ENCODE measurements at places on chromosomes 6 and 20.
A peak's percentile ranks its signal among the peaks of the same experiment; 100 is the strongest.

DNA sequence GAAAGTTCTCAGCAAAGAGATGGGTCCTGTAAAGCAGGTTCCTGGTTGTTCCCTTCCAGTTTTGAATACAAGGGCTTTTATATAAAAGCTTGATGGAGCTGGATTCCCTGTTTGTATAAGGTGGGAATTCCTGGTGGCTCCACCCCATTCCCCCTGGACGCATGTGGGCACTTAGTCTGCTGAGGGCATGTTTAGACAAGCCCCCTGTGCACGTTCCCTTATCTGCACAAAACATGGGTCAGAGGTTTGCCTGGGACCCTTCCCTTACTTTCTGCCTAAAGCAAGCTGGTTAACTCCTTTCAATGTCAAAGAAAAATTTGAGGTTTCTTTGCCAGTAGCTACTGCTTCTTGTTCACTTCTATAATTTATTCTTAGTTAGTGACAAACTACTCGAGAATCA, 181.1 kb downstream of the BCKDHB start:
- no peak for DNase-seq

GRCh38 chr6:105892577-105893262, 193.4 kb upstream of the PRDM1 start:
- DNase-seq = no peak

- DNase-seq = no peak
Measured at GRCh38 chr6:90611543-90612312, 24.9 kb upstream of the MAP3K7 start.

- DNase-seq = peak; percentile 33
Measured at GRCh38 chr6:39493174-39493573, 170.7 kb upstream of the KCNK16 start.

GRCh38 chr20:64065974-64066343, 3.0 kb downstream of the TCEA2 start:
- DNase-seq = no peak

DNA sequence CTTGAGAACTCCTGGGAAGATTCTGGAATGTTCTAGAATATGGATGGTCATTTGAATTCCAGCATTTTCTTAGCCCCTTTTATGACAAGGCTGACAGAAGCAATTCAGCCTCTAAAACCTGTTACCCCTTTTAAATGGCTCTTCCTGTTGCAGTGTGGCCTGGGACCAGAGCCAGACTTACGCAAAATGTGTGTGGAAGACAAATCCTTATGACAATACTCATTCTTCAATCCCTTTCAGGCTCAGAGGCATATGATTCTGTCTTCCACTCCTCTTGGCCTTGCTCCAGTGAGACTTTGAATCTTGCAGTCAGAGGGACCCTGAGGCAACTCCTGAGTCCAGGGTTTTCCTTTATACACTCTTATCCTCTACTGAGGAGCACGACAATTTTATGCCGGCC, 287.0 kb downstream of the CLIC5 start:
- no peak for DNase-seq

GRCh38 chr6:125866433-125866832, 75.7 kb downstream of the NCOA7 start:
- DNase-seq = no peak

DNA sequence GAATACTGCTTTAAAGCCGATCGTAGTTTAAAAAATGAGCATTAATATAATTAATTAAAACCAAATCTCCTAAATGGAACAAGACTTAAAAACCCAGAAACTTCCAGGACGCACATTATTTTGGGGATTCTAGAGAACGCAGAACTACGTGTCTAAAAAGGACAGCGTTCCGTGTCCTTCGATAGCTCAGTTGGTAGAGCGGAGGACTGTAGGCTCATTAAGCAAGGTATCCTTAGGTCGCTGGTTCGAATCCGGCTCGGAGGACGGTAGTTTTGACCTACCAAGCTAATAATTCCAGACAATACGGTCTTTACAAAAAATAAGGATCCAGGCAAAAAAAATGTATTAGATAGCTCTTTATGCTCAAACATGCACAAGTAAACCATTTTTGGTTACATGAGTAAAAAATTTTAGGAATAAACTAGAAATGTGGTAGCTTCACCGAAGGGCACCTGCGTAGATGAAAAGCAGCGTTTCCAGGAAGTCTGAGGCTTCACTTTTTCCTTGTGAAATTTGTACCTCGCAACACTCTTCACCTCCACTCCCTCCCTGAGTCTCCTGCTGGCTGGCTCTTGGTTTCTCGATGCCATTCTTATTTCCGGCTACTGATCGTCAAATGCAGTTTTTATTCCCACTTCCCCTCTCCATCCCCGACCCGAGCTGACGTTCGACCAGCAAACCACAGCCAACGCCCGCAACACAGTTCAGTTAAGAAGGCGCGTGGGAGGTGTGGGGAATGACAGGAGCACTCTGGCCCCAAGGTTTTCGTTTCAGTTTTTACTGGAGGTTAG, 19.6 kb upstream of the ABT1 start:
- no peak for DNase-seq

- peak; percentile 100 for DNase-seq
Measured at GRCh38 chr20:309841-310644, 12.7 kb downstream of the ZCCHC3 start.

DNA sequence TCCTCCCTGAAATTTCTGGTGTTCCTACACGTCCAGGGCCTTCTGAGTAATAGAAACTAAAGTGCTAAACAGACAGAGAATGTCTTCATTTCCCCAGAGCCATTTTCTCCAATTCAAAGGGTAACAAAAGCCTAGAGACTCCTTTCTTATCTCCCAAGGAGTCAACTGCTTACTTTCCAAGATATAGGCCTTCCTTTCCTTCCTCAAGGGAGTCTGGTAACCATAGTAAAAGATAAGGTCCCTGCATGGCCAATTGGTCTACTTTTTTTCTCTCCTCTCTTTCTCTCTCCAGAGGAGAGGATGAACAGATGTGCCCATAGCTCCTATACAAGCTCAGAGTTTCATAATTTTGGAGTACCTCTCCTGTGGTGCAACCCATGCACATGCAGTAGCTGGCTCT, 185.7 kb downstream of the ASCC3 start:
- DNase-seq = no peak

GRCh38 chr6:52990342-52990741, 4.7 kb downstream of the GSTA4 start:
- DNase-seq = no peak

GRCh38 chr20:11902285-11902697, 15.4 kb upstream of the BTBD3 start:
- DNase-seq = peak; percentile 90

DNA sequence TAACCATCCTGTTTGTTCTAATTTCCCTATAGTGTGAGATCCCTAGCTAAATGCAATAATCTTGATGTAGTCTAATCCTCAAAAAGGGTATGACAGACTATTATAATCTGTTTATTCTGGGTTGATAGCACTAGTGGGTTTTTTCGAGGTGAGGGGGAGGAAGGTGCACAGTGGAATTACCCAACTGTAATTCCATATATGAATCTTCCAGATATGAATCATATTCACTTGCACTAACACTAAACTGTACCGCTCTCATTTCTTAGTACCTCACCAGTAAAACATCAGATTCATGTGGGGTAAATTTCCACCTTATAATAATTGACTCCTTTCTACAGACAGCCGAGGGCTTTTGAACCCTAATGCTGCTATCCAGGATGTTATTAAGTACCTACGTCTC, 16.5 kb downstream of the NCOA7 start:
- DNase-seq = no peak

GRCh38 chr20:310645-311044, 13.3 kb downstream of the ZCCHC3 start:
- DNase-seq = no peak

GRCh38 chr20:19083136-19083621, 129.3 kb upstream of the SLC24A3 start:
- no peak for DNase-seq

DNA sequence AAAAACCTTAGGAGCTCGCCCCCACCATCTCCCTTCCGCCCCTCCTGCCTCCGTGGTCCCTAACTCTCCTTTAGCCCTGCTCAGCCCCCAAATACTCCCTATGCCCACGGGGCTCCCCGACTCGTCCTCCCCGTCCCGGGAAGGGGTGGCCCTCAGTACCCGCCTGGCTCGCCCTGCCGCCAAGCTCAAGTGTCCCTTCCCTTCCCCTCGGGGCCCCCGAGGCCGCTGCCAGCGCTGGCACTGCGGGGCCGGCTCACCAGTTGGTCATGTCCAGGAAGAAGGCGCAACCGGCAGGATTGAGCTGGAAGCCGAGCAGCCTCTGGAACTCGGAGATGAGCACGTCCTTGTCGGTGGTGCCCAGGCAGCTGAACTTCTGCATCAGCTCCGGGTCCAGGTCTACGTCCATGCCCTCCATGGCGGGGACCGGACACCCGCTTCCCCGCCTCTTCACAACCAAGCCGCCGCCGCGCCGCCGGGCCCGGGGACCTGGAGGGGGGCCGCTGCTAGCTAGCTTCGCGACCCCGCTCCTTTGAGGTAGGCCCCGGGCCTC, 303 bp downstream of the ILRUN start:
- no peak for DNase-seq

- DNase-seq = no peak
Measured at GRCh38 chr20:6418732-6419131, 295.9 kb upstream of the FERMT1 start.

DNA sequence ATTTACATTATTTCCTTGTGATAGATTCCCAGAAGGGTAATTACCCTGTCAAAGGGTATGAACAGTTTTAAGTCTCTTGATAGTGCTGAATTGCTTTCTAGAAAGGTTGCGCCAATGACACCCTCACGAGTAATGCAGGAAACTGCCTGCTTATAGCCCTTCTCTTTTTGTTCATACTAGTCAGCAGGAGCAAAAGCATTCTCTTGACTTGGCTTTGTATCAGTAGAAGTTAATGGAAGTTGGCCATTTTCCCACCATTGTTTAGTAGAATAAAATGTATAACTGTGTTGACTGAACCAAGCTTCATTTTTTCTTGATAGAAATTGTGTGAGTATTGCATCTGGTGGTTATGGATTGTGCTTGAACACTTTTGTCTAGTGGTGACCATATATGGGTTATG, 100.1 kb downstream of the FARS2 start:
- DNase-seq = no peak

DNA sequence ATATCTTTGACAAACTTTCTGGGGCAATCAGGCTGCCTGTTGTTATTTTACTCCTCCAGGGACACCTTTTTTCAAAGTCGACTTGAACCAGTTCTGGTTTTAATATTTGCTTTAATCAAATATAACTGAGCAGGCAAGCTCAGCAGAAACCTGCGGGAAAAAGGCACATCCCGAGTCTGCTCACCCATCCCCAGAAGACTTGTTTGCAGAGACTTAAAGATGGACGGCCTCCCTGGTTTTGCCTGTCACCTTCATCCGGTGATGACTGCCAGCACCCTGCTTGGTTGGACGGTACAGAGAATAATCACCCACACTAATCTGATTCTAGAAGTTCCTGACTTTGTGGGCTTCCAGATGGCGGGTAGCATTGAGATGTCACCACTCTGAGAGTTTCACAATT, 36.8 kb downstream of the PPP1R3G start:
- DNase-seq = no peak

- DNase-seq = no peak
Measured at GRCh38 chr6:81669445-81669844, 83.0 kb downstream of the TENT5A start.

GRCh38 chr6:72784071-72784470, 162.2 kb downstream of the KCNQ5 start:
- DNase-seq = no peak

GRCh38 chr6:131819572-131820124, 11.8 kb downstream of the ENPP1 start:
- no peak for DNase-seq

- peak; percentile 14 for DNase-seq
Measured at GRCh38 chr6:87789198-87789899, 87.3 kb upstream of the AKIRIN2 start.

DNA sequence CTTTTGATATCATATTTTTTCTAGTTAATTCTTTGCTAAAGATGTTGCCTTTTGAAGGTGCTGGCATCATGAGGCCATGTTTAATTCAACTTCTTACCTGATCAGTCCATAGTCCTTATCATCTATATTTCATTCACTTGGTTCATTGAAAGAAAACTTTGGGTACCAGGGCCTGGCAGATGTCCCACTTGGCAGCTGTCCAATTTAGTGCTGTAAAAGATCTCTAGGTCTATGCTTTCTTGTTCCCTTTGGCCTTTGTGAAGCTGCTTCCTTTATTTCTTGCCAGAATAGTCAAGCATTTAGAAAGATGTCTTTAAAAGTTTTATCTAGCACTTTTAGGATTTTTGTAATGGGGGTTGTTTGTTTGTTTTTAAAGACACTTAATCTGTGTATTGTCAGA, 61.7 kb upstream of the EYA4 start:
- no peak for DNase-seq

- no peak for DNase-seq
Measured at GRCh38 chr6:30743099-30744053, 889 bp upstream of the FLOT1 start.

GRCh38 chr6:24228681-24229255, 102.8 kb downstream of the NRSN1 start:
- no peak for DNase-seq

GRCh38 chr6:75937846-75938245, 134.6 kb downstream of the IMPG1 start:
- DNase-seq = no peak

DNA sequence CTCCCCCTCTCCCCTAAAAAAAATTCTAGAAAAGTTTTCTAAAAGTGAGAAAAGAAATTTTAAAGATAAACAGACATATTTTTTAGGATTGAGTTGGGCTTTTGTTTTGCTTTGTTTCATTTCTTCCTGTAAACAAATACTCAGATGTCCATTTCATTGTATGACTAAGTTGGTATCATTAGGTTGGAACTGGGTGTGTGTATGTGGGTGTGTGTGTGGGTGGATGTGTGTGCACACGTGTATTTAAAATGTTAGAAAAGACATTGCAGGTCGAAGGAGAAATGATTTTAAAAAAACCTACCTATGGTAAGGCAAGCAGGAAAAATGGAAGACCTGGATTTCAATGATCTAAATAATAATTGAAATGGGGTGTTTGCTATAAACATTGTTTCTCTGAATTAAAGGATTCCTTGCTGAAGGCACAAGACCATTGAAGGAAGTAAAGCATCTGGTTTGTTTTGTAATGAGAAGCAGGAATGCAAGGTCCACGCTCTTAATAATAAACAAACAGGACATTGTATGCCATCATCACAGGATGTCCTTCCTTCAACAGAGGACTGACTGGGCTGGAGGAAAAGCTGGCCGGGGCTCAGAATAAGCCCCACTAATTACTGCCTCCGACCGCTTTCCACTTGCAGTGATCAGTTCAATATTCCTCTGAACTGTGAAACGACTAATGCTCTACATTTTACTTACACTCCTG, 996 bp upstream of the PRDM1 start:
- DNase-seq = no peak

DNA sequence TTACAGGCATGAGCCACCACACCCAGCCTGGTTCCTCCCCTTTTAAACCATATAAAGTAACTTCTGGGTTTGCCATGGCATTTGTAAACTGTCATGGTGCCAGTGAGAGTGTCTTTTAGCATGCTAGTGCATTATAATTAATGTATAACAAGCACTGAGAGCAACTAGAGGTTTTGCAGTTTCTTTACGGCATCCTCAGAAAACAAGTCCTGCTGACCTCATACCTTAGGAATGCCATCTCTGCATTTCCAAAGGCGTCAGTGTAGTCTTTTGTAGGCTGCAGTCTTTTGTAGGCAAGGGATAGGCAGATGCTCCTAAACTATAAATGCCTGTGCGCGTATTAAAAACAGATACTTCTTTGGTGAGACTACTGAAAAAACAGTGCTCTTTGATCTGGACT, 75.0 kb upstream of the EZR start:
- peak; percentile 86 for DNase-seq

GRCh38 chr6:43211955-43212354, 17.3 kb downstream of the DNPH1 start:
- no peak for DNase-seq

- DNase-seq = no peak
Measured at GRCh38 chr6:84033523-84034451, at the start of gene MRAP2. Gene MRAP2, plus strand, starts transcription at chr6:84033772. Its CDS starts 21,547 bp downstream, at chr6:84055319.

Measured in fibroblast of skin of left quadriceps (primary cell).